Stimulated activated naive CD4-positive, alpha-beta T cell (primary cell): ENCODE measurements at places on chromosomes 3 and 15.

GRCh38 chr15:33242165-33242564, 47.7 kb upstream of the FMN1 start:
- DNase-seq = no peak

DNA sequence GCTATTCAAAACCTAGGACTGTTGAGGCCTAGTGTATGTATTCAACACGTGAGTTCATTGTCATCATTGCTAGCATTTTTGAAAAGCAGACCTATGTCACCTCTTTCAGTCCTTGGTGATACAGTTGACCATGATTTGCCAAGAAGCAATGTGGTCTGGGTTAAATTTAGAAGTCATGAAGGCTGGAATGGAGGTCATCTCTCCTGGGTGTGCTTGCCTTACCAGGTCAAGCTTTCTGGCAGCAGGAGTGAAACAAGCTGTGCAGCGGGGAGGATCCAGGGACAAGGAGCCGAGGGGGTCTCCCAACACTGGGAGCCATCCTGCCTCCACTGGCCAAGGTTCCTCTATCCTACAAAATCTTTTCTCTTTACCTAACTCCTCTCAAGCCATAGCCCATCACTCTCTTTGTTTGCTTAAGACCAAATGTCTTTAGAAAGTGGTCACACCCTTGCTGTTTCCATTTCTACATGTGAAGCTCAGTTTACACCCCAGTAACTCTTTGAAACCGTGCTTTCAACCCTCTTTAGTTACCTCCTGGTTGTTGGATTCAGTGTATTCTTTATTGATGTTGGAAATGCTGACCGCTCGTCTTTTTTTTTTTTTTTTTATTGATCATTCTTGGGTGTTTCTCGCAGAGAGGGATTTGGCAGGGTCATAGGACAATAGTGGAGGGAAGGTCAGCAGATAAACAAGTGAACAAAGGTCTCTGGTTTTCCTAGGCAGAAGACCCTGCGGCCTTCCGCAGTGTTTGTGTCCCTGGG, 40.0 kb downstream of the SLC28A2 start:
- no peak for DNase-seq

DNA sequence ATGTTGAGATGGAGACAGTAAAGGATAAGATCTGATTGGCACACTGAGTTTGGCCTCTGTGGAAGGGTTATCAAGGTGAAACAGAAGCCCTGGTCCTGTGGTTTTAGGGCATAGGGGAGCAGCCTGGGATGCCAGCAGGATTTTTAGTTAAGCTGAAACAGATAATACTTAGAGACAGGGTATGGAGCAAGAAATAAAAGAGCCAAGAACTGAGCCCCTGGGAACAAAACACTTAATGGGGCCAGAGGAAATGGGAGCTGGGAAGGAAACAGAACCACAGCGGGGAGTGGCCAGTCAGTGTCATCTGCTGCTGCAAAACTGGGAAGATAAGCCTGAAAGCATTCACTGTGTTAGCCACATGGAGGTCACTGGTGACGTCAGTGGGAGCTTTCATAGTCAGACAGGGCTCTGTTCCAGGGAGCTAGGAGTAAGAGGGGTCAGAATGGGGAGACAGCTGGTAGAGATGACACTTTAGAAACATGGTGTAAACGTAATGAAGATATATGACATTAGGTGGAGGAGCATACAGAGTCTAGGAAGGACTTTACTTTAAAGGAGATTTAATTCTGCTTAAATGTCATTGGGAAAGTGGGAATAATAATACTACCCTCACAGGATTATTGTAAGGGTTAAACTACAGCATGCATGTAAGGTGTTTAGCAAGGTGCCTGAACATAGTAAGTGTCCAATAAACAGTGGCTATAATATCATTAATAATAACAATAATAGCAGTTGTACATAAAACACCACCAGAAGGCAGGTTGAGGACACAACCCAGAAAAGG, 172.7 kb upstream of the CTNNB1 start:
- DNase-seq = no peak

DNA sequence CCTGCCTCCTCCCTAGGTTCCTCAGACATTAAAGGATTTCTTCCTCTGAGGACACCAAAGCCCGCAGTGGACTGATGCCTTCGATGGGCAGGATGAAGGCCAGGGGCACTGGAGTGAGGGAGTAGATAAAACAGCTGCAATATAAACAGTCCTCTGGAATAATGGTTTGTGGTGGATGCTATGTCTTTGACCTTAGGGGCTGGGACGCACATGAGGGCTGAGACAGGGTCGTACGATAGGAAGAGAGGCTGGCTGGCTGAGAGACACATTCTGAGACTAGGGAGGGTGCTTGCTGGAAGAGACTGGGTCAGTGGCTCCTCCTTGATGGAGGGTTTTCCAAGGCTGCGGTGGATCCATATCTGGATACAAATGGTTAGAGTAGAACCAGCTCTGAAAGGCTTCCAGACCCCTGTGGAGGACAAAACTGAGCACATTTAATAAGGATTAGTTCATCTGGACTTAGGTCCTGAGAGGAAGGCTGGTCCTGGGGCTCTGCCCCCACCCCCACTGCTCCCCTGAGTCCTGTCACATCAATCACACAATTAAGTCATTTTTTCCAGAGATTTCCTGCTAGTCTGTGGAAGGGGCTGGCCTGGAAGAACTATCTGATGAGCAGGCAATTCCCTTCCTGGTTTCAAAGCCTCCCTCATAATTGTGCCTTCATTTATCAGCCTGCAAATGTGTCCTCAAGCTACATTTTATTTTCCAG, 15.8 kb downstream of the TBC1D21 start:
- no peak for DNase-seq

- no peak for DNase-seq
Measured at GRCh38 chr3:139764936-139765335, 87.2 kb upstream of the NMNAT3 start.

DNA sequence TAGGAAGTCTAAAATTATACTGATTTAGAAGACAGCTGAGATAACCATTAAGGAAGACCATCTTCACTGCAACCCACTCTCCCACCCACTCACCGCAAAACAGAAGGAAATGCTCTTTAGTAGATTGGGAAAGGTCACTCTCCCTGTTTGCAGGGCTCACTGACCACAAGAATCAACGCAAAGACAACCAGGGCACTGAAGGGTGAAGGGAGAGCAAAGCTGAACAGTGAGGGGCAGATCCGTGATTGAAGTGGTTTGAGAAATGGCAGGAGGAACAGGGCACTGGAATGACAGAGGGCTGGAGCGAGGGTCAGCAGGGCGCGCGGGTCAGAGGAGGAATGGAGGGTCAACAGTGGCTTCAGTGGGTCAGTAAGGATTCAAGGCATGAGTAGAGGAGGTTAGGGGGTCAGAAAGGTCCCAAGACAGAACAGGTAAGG, 520 bp downstream of the MESD start:
- no peak for DNase-seq

DNA sequence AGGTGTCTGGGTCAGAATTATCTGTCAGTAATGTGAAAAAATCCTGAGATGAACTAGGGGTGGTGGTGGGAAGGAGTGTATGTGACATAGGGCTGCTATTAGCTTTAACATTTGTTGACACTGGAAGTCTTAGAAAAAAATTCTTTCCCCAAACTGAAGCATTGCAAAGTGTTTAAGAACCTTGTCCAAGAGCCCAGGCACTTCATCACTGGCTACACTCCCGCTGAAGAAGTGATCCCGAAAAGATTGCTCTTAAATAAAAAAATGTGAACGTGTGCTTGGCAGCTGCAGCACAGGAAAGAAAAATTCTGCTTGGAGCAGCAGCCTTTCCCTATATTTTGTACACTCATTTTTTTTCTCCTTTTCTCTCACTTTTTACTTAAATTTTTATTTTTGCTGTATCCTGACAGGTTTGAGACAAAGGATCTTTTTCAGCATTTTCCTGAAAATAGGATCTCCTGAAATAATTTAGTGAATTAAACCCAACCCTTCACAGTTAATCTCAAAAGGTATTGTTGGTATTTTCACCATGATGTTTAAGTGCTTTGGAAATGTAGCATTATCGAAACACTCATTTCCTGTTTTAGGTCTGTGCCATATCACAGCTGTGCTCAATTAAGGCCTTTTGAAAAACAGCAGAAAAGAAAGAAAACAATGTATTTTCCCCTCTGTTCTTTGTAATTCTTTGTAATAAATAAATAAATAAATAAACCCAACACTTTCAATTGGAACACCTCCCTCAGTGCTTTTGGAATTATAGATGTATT, 477.6 kb downstream of the ZNF385D start:
- no peak for DNase-seq

DNA sequence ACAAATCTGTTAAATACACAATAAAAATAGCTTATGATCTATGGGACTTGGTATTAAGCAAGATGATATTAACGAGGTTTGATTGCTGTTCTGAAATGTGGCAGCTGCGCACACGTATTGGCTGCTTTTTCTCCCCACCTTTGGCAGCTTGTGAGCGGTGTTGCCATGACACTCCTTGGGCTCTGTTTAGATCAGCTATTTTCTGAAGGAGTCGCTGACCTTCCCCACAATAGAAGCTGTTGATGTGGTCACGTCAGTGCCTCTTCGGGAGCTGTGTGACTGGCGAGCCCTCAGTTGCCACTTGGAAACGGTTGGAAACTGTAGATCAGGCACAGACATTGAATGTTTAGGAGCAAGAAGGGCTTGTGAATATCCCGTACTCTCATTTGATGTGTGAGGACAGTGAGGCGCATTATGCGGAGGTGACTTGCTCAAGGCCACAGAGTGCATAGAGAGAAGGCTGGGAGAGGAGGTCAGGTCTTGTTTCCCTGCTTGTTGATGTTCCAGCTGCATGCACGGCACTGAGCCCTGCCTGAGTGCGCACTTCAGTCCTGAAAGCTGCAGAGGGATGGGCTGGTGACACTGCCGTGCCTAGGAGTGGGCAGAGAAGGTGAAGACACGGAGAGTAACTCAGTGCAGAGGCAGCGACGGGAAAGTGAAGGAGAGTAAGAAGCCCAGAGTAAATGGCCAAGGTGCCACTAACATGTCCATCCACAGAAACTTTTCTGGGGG, 198.4 kb downstream of the LPP start:
- no peak for DNase-seq

DNA sequence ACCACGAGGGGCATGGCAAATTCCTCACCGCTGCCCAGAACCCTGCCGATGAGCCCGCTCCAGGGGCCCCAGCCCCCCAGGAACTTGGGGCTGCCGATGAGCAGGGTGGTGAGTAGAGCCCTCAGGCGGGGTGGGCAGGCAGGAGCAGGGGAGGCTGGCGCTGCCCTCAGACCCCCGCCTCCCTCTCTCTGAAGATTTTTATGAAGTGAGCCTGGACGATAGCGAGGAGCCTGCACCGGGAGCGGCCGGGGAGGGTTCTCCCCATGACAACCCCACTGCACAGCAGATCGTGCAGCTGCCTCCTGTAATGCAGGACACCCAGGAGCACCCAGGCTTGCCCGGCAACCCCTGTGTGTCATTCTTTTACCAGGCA, 56.7 kb upstream of the UBE2Q2 start:
- DNase-seq = no peak

- no peak for DNase-seq
Measured at GRCh38 chr3:65098400-65098799, 410.6 kb upstream of the ADAMTS9 start.

GRCh38 chr15:45962733-45963132, 327.9 kb downstream of the SQOR start:
- DNase-seq = no peak
